ENCODE measurements at places on chromosomes 6 and 20.

DNA sequence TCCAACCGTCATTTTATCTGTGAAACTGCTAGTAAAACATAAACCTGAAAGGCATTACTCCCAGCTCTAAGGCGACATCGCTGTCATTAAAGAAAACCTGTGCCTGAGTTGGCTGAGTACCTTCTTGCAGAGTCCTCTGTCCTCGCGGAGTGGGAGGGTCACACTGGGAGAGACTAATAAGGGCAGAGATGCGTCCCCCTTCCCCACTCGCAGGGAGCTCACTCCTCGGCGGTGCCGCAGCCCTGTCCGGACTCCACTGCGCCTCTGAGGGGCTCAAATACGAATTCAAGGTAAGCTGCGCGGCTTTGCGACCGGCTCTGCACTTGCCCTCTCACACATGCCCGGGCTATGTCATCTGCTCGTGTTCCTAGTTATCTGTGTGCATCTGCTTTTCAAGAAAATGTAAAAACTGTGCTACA is at the start of gene COL19A1:
Gene COL19A1, plus strand, starts transcription at position 206 of the 419 bp plus-strand sequence. CDS start 13,012 bp downstream, outside the sequence.
- peak; percentile 47 for DNase-seq

DNA sequence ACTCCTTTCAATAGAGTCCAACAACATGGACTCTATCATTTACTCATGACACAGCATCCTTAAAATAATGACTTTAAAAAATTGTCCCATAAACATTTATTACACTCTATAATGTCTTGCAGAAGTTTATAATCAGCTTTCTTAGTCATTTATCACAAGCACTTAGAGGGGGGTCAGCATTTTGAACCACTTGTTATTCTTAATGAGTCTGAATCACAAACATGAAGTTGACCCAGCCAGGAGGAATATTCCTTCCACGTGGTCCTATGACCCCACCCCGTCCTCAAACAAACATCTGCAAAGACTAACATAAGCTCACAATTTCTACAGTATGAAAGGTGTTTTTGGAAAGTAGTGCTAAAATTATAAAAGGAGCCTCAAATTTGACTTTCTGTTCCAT is 91.1 kb downstream of the MTFR2 start:
- DNase-seq = no peak

DNA sequence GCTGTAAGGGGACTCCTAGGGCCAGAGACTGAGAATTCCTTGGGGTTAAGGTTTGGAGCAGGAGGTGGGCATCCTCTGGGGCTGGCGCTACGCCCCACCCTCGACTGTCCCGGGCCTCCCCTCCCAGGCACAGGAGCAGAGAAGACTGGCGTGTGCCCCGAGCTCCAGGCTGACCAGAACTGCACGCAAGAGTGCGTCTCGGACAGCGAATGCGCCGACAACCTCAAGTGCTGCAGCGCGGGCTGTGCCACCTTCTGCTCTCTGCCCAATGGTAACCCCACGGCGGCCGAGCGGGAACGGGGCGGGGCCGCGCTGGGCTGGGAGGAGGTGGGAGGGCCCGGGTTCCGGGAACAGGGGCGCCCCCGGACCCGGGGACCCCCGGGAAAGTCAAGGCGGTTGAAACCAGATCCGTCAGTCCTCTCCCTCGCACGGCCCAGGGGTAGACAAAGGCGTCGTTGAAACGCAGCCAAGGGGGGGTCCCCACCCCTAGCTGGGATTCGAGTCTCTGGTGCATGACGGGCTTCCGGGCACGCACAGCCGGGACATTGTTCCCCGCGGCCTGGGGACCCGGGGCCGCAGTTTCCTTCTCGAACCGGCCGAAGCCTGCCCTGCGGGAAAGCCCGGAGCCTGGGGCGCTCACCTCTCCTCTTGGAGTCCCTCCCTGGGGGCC is 844 bp downstream of the WFDC2 start:
- no peak for DNase-seq

- no peak for DNase-seq
These were observed 4.4 kb downstream of the PI16 start for GRCh38 chr6:36958775-36959554.

DNA sequence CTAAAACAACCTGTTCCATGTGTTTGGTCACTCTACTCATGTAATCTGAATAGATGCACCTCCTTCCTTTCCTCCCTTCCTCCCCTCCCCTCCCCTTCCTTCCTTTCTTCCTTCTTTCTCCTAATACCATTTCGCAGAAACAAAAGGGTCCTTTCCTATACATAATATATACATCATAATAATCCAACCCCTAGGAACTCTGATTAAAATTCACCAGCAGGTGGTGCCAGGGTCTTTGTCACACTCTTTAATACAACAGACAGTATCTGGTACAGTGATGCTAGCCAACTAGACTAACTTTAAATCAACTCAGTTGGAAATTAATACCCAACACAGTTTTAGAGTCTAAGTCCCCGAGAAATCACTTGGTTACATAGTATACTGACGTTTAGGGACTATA is 181.2 kb upstream of the SHLD1 start:
- peak; percentile 32 for DNase-seq

- DNase-seq = no peak
These were observed 1.8 kb upstream of the MAP7 start for GRCh38 chr6:136552054-136552453.

GRCh38 chr20:37757550-37757949 is 63.7 kb downstream of the CTNNBL1 start:
- DNase-seq = peak; percentile 23

- DNase-seq = no peak
These were observed 1024.3 kb upstream of the MAP3K7 start for GRCh38 chr6:91611190-91611589.

- DNase-seq = no peak
These were observed 213.5 kb downstream of the RFPL4B start for GRCh38 chr6:112560651-112561050.

DNA sequence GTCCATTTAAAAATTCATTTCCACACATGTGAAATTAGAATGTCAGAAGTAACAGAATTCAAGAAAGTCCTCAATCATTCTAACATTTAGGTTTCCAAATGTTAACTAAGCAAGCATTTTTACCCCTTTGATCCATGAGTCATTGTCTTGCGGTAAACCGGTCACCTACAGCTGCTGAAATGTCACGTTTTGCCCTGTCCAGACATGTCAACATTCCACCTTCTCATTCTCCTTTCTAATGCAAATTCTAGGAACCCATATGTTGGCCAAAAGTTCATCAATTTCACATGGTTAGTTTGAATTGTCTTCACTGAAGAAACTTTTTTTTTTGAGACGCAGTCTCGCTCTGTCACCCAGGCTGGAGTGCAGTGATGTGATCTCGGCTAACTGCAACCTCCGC is 117.2 kb downstream of the IPCEF1 start:
- peak; percentile 58 for DNase-seq

GRCh38 chr20:50655311-50655880 is 35.9 kb downstream of the RIPOR3 start:
- no peak for DNase-seq

DNA sequence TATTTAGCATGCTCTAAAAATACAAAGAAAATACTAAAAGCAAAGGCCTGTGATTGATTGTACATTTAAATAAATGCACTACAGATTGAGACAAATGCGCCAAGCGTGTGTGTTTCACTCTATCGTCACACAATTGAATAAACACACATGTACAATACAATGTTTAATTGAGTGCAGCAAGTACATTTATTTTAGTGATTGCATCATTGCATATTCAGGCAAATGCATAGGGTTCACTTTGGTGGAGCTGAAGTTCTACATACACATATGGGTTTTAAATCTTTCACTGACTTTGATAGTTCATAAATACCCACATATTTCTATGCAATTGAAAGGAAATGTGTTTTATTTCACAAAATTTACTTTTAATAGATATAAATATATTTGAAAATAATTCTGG is 750.6 kb upstream of the MMS22L start:
- DNase-seq = no peak

GRCh38 chr6:38137608-38138265 is 318.2 kb downstream of the ZFAND3 start:
- no peak for DNase-seq

Measured in CD4-positive, CD25-positive, alpha-beta regulatory T cell (primary cell).